GM12892 (cell line): ENCODE measurements at places on chromosomes 12 and 14.

GRCh38 chr12:80412343-80412953 lies 31.6 kb upstream of the PTPRQ start:
- DNase-seq: no peak

- DNase-seq: no peak
Observed at GRCh38 chr14:89814126-89814525, 140.4 kb downstream of the EFCAB11 start.

DNA sequence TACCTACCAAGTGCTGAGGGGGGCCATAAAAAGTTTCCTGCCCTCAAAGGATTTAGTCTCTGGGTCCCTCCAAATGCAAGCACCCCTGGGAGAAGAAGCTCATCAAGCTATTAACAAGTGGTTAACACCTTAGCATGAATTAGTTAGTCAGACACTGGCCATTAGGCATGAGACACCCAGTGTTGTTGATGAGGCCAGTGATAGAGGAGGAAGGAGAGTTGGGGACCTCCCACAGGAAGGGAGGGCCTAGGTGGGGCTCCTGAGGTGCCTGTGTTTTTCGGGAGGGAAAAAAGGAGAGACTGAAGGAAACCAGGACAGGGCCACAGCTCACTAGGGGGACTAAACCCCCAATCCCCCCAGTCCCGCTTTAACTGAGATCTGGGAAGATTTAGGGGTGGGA lies 4.5 kb upstream of the KRT71 start:
- DNase-seq: no peak

DNA sequence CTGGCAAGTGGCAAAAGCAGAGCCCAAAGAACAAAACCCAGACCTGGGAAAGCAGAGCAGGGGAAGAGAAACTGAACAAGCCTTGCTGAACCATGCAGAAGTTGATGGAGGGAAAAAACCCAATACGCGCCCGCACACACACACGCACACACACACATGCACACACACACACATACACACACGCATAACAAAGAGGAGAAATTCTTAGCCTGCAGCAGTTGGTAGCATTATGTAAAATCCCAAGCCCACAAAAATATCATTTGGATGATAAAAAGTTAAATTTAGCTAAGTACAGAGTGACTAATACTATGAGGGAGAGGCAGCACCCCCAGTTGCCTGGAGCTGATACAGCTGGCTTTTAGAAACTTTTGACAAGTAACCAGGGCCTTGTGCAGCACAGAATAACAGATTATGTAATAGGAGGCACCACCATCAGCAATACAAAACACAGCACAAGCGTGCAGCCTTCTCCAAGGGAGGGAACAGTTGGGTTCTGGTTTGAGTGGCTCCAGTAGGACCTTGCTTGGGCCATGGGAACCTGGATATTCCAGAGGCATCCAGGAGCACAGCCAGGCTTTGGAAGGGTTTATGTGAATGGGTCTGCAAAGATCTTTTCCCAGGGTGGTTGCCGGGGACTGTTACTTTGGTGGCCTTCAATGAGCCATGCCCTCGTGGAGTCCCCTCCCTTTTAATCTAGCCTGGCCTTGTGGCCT lies 35.3 kb downstream of the PITPNM2 start:
- no peak for DNase-seq

GRCh38 chr12:62372825-62373224 lies 93.8 kb upstream of the MON2 start:
- DNase-seq: no peak

- no peak for DNase-seq
Observed at GRCh38 chr14:80135305-80136088, 75.8 kb downstream of the DIO2 start.

DNA sequence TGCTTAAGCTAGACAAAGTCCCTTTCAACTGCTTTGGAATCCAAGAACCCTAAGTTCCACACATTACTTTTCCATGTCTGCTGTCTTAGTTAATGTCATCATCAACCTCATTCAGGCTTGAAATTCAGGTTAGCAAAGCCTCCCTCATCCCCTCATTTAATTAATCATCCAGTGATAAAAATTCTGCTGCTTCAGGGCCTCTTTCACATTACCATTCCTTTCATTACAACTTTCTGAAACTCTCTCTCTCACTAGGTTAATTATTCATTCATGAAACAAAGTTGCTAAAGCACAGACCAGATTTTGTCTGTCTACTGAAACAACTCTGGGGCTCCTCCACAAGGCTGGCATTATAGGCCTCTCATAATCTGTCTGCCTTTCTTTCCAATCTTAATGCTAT lies 9.4 kb upstream of the VTI1B start:
- DNase-seq: no peak

DNA sequence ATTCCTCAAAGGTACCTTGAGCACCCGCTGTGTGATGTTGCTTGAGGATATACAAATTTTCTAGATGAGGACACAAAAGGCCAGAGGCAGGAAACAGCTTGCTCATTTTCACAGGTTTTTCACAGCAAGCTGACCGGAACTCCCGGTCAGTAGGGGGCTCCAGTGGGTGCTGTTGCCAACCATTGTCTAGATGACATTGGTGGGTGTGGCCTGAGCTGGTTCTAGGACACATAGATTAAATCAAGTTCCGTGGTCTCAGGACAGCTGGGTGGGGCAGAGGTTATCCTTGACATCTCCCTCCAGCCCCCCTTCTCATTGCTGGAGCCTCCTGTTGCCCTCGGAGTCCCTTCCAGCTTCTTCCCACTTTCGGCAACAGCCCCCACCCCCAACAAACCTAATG lies 153.6 kb upstream of the FKBP4 start:
- DNase-seq: no peak

DNA sequence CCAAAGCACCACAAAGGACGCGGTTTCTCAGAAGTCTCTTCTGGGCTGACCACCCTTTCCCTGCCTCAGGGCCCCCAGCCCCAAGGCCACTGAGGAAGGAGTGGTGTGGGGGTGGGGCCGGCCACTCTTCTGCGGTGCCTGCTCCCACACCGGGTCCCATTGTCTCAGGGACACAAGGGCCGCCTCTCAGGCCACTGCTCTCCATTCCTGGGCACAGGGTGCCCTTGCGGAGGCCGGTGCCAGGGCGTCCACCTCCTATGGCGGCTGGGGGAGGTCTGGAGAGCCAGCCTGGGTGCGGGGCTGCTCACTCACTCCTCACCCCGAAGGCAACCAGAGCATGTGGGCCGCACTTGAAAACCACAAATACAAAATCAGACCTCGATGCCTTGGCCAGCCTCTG lies 44.1 kb downstream of the PRIMA1 start:
- DNase-seq: no peak

GRCh38 chr12:89461649-89462612 lies 62.7 kb downstream of the GALNT4 start:
- DNase-seq: no peak

GRCh38 chr14:69755784-69756183 lies 11.2 kb upstream of the SRSF5 start:
- no peak for DNase-seq

GRCh38 chr12:80222261-80222660 lies 122.9 kb downstream of the OTOGL start:
- DNase-seq: no peak

- DNase-seq: no peak
Observed at GRCh38 chr12:69447892-69448291, 22.3 kb upstream of the FRS2 start.

DNA sequence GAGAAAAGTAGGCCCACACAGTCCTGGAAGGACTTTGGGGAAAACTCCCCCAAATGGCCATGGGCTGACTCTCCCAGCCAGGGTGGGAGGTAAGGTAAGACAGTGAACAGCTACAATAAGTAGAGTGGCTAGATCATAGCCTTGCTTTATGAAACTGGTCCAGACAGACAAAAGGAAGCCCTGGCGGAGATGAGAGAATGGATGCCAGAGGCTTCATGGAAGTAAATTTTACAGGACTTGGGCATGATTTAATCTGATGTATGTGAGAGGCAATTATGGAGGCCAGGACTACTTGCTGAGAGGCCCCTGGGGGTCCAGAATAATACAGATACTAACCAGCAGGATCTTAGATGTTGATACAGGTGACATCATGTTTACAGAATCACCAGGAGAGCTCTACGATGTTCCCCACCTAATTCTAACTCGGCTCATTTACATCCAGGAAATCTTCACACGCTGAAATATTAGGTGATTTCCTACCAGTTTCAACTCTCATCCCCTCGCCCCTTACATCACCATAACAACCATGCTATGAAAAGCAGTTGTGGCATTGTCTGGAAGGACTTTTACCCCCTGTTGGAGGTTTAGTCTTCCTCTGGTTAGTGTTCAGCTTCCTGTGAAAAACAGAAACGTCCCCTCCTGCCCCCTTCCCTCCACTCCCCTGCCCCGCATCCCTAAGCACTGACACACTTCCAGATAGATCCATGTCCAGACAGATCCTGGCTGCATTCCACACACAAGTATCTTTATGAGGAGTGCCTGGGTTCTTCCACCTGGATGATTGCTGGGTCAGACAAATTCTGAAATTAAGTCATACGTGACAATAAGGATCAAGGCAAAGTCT lies 39.5 kb upstream of the NT5DC3 start:
- DNase-seq: no peak

DNA sequence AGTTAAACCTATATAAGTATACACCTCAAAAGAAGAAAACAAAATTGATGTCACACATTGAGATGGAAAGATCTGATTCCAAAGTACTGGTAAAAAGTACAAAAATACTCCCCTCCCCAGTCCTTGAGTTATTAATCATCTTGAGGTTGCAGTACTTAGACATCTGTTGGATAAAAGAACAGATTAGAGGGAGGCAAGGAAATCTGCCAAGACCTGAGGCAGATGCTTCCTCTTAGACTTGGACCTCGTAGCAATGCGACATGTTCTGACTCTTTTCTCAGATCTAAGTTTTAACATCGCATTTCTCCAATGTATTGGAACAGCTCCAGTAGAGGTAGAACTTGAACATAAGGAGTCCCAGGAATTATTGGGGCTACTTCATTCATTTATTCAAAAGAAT lies 187.9 kb upstream of the GRIN2B start:
- DNase-seq: no peak

- no peak for DNase-seq
Observed at GRCh38 chr12:15146585-15146984, 74.6 kb downstream of the RERG start.

DNA sequence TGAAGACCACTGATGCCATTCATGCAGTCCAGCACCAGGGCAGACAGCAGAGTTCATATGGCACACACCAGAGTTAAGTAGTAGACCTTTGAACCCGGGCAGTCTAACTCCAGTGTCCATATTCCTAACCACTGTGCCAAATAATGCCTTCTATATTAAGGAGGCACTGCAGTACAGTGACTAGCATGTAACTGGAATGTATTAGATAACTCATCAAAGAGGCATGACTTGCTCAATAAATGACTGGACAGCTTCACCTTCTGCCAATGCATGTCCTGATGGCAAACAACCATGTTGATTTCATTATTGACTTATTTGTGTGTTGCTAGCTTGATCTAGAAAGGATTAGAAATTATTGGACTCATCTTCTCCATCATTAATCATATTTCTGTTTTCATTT lies 40.2 kb downstream of the DACT1 start:
- no peak for DNase-seq

DNA sequence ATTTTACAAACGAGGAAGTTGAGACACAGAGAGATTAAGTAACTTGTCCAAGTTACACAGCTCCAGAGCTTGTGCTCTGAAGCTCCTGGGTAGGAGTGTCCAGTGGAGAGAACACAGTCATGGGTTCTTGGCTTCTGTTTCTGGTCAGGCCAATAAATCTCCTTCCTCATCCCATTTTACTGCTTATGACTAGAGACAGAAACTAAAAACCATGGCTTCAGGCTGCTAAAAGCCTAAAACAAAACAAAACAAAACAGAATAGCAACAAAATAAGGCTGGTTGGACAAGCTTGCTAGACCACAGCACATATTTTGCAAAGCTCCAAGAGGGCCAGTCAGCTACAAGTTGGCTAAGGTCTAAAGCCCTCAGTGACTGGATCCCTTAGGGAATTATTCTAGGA lies 49.8 kb downstream of the PTGER2 start:
- no peak for DNase-seq

- no peak for DNase-seq
Observed at GRCh38 chr12:105228494-105228893, 7.5 kb downstream of the APPL2 start.

GRCh38 chr14:101862711-101863110 lies 101.2 kb downstream of the PPP2R5C start:
- no peak for DNase-seq

DNA sequence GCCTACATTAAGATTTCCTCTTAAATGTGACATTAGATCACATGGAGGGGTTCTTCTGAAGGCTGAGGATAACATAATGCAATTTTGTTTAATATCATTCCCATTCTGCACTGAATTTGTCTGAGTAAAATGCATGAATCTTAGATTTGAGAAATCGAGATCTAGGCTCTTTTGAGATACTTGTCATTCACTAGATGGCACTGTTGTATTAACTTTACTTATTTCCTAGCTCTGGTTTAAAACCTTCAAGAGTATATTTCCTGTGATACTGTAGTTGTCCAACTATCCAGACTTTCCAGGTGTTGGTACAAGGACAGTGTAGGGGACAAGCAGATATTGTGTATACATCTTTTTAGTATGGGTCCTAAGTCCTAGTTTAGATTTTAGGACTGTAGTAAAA lies 91.7 kb upstream of the SEL1L start:
- no peak for DNase-seq

- no peak for DNase-seq
Observed at GRCh38 chr12:14931791-14932560, 6.4 kb downstream of the ERP27 start.

DNA sequence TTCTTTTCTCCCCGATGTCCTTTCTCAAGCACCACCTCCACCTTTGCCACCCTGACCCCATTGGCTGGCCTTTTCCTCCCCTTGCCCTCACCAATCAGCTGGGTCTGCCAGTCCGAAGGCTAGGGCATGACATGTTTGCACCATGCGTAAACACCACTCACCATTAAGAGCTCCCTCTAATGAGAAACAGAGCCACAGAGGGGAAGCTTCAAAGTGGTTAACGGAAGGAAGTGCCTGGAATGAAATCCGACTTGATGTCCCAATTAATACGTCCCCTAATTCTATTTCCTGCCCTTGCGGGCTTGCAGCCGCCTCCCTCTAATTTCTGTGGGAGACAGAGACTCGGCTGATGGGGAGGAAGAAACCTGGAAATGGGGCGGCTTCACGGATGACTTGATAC lies 318.5 kb upstream of the TBX3 start:
- no peak for DNase-seq
